Activated B cell treated with CpG ODN at 0.5 μM for 24 hours (primary cell): ENCODE measurements at places on chromosomes 12 and 14. TPM values are rescaled to one million over a fixed set of nuclear protein-coding genes. Genes with fewer than 3 reads are reported as not detected.

Gene IL22
- total RNA-seq, result not detected in 2 replicates

Gene C12orf56
- not detected in 2 replicates for total RNA-seq

Gene IL23A
- total RNA-seq, result 5.6 and 7.2 TPM in 2 replicates

Gene TSHR
- total RNA-seq, result 0.17 TPM in 1 of 2 replicates, not detected in the other

Gene INTS13
- 25.0 and 25.2 TPM in 2 replicates for total RNA-seq

Gene SDSL
- 0.20 and 1.2 TPM in 2 replicates for total RNA-seq

Gene GNB3
- 0.51 and 0.60 TPM in 2 replicates for total RNA-seq

Gene LTB4R2
- total RNA-seq, result 7.7 and 9.1 TPM in 2 replicates

Gene LGR5
- not detected in 2 replicates for total RNA-seq

DNA sequence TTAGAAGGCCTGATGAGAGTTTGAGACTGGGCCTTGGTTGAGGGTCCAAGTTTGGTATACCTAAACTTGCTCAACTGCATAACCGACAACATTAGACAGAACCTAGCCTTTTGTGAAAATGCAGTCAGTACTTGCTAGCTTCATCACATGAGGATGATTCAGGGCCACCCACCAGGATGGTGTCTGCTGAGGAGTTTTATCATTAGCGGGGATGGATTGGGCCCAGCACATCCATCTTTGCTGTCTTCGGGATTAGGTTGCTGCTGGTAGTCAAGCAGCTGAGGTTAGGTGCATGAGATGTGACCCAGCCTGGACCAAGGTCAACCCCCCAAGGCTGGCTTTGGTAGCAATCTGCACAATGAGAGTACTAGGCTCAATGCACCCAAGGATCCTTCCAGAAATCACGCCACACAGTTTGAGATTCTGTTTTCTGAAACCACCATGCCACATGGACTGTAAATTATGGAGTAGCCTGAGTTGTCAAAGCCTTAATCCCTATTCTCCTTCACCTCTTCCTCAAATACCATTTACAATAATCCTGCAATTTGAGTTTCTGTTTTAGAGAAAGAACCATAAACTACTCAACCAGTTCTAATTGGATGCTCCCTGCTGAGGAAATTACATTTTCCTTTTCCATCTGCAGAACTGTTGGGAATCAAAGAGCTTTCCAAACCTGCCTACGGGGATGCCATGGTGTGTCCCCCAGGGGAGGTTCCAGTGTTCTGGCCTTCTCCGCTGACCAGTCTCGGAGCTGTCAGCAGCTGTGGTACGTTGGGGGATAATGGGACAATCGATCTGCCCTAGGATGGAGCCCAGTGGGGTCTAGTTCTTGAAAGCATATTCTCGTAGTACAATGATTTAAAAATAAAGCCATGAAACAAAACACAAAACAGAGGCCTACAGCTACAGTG lies 61.7 kb downstream of the DGLUCY start:
- no peak for DNase-seq

GRCh38 chr14:102902523-102903247 lies 19.8 kb upstream of the AMN start:
- DNase-seq, result no peak

GRCh38 chr12:104667139-104667538 lies 210.4 kb downstream of the CHST11 start:
- no peak for DNase-seq

DNA sequence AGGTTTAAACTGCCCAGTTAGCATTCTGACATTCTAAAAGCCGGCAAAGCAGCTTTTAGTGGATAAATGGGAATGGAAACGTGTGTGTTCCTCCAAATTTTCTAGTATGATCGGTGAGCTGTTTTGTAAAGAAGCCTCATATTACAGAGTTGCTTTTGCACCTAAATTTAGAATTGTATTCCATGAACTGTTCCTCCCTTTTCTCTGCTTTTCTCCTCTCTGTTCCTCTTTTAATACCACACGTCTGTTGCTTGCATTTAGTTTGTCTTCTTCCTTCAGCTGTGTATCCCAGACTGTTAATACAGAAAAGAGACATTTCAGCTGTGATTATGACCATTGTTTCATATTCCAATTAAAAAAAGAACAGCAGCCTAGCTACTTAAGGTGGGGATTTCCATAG lies 10.7 kb downstream of the DYRK2 start:
- no peak for DNase-seq

- DNase-seq, result no peak
These were observed 22.8 kb downstream of the LHX5 start for GRCh38 chr12:113448873-113449272.

DNA sequence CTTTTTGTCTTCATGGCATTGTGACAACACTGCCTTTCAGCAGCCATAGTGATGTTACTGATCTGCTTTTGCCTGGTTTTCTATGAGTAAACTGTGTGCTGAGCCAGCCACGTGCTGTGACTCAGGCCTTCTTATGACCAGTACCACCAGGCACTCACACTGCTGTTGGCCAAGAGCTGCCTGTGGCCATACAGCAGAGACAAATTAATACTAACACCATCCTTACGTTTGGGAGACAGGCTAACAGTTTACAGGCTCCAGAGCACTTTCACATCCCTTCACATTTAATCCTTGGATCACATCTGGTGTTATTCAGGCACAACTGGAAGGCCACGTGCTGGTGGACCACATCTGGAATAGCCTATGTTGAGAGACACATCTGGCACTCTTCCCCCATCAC lies 377.9 kb downstream of the CCDC91 start:
- DNase-seq, result no peak

- DNase-seq, result peak; percentile 17
These were observed 413.2 kb downstream of the SOX5 start for GRCh38 chr12:23536293-23536692.

DNA sequence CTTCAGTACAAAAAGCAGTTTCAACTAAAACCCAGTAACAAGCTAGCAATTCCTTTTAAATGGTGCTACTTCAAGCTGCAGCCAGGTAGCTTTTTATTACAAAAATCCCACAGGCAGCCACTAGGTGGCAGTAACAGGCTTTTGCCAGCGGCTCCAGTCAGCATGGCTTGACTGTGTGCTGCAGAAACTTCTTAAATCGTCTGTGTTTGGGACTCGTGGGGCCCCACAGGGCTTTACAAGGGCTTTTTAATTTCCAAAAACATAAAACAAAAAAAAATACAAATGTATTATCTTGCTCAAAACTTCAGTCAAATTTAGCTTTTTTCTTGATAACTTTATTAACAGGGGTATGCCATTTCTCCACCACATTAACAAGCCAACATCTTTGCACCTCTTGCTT lies 3.6 kb upstream of the CLEC4E start:
- DNase-seq, result no peak

DNA sequence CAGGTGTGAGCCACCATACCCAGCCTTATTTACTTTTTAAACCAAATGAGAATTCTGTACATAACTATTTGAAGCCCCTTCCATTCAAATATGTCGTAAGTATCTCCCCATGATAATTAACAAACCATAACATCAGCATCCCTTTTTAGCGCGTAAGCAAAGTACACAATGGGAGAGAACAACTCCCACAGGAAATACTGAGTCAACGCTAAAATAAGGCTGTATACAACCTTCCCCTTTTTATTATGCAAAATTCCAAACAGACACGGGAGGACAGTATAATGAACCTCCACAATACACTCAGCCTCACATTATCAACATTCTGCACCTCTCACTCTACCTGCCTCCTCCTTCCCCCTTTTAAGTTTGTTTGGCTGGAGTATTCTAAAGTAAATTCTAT lies 73.5 kb downstream of the CCDC88C start:
- no peak for DNase-seq

DNA sequence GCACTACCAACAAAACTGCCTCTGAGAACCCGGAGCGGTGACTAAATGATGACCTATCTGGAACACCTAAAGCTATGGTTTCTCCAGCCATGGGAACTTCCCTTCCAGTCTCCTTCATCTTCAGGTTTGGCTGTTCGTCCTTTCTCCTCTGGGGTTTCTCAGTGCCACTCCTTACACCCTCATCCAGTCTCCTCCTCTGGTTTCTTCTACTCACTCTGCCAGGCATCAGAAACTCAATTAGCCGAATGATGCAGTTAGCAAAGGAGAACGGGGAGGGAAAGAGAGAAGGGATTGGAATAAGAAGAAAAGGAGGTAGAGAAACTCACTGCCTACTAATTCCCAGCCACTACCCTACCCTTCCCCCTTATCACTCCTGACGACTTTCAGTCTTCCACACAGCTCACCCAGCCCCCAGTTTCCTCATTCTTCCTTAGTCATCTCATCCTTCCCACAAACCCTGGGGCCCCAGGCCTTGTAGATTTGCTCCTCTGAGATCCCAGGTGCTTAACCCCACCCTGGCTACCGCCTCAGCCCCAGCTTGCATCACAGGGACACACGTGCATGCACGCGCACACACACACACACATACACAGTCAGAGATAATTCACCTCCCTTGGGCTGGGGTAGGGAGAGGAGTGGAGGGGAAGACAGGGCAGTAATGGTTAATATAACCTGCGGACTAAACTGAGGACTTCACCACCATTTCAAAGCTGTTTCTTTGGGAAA lies 13.0 kb downstream of the FGD6 start:
- DNase-seq, result no peak

DNA sequence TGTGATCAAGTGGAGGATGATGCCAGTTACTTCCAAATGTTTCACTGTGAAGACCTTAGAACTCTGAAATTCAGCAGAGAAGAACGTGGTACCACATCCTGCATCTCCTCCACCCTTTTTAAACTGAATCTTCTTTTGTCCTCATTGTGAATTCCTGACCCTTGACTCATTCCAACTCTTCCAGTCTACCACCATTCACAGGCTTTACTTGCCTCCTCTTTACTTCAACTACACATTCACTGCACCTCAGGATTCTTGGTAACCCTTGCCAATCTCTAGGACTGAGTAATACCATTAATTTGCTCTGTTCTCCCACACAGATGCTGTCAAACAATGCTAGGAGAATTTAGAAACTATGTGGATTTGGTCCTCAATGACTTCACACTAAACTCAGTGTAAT lies 37.3 kb downstream of the PPP1R12A start:
- no peak for DNase-seq

DNA sequence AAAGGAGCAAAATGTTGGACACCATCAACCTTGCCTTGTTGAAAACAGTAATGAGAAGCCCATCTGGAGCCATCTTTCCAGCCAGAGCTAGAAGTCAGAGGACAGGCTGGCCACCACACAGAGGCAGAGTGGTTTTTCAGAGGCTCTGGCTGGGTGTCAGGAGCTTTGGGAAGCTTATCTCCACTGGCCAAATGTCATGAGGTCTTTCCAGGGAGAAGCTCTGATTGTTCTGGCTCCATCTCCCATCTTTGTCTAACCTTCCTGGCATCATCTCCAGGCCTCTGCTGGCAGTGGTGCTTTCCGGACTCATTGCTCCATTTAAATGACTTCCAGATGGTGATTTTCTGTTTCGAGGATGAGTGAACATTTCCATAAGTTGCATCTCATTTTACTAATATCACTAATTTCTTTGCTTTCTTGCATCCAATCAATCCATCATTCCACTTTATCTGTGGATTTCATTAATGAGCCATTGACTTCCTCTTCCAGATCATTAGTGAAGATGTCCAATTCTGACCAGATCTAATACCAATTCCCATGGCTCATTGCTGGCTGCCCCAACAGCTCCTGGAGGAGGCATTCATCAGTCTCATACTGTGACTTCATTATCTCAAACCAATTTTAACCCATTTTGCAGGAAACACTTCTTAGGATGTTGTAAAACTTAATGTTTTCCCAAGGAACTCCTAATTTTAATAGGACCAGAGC lies 35.3 kb upstream of the TMTC1 start:
- DNase-seq, result no peak

GRCh38 chr14:36555998-36556743 lies 26.2 kb downstream of the NKX2-8 start:
- DNase-seq, result no peak

DNA sequence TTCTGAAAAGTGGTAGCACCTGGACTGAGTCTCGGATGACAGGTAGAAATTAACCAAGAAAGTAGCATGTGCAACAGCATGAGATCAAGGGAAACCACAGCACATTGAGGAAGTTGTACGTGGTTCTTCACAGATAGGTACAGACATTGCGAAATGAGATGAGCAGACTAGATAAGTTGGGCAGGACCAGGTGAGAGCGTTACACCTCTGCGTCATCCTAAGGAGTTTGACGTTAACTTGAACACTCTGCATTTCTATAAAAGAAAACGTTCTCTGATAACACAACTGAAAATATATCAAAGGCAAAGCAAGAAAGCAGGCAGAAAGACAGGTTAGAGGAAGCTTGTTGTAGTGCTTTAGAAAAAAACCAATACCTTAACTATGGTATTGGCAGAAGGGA lies 98.5 kb upstream of the RASSF8 start:
- DNase-seq, result no peak

DNA sequence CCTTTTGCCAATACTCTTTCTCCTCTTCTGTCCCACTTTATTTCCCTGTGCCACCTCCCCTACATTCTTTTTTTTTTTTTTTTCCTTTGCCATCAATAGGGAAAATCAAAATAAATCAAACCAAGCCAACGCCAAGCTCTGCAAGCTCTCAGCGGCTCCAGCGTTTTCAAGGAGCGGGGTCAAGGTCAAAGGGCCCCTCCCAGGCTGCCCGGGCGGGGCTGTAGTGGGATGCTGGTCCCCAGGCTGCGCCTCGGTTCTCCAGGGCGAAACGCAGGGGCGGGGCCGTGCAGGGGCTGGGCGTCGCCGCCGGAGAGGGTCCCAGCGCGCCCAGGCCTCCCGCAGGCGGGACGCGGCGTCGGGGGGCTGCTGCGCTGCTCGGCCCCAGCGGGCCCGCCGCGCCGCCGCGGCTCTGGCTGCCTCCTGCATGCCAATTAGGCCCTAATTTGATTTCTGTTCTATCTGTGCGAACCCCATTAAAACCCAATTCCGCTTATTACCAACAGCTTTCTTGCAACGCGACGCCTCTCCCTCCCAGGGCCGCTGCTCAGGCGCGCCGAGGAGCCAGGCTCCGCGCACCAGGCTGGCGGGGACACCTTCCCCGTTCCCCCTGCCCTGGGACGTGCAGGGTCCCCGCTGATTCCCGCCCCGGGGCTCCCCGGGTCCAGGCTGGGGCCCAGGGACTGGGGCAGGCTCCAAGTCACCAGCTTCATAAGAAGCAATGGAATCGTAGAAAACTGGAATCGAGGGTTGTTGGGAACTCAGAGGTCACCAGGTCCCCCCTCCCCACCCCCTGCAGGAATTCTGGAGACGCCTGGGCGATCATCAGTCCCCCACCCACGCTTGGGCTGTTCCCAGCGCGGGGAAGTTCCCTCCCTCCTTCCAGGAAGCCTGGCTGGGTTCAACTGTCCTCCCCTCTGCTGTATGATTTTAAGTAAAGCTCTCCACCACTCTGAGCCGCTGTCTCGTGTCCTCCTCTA lies 50.7 kb upstream of the MAP1LC3B2 start:
- peak; percentile 57 for DNase-seq

- DNase-seq, result no peak
These were observed 79.8 kb downstream of the CCDC88C start for GRCh38 chr14:91337699-91338335.

GRCh38 chr14:93953739-93954515 lies 22.4 kb downstream of the ASB2 start:
- no peak for DNase-seq

GRCh38 chr14:55094292-55095157 lies 34.5 kb upstream of the LGALS3 start:
- no peak for DNase-seq
